Stromal cell of bone marrow (primary cell): ENCODE measurements at places on chromosomes 4 and X.

- DNase-seq, result peak; percentile 63
Measured at GRCh38 chrX:48498374-48498809, 10.4 kb upstream of the PORCN start.

DNA sequence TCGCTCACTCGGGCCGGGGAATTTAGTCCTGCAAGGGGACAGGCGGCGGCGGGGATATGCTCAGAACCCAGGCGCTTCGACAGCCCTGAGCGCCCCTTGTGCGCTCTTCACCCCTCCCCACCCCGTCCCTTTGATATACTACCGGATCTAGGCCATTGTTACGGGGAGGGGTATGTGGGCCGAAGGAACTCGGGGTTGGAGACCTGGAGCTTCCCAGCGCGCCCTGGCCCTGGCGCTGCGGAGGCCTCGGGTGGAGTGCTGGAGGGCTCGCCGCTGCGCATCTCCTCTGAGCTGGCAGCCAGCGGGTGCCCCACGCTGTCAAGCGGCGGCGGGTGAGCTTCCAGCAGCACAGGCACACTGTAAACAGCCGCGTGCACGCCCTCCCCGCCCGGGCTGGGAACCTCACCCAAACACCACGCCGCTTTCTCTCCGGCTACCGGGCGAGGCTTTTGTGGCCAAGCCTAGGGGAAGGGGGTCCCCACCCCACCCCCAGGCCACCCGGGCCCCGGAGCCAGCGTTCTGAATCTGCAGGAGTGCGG lies 54.5 kb upstream of the BCOR start:
- DNase-seq, result no peak

- DNase-seq, result peak; percentile 21
Measured at GRCh38 chr4:145154573-145154972, 25.8 kb downstream of the OTUD4 start.

DNA sequence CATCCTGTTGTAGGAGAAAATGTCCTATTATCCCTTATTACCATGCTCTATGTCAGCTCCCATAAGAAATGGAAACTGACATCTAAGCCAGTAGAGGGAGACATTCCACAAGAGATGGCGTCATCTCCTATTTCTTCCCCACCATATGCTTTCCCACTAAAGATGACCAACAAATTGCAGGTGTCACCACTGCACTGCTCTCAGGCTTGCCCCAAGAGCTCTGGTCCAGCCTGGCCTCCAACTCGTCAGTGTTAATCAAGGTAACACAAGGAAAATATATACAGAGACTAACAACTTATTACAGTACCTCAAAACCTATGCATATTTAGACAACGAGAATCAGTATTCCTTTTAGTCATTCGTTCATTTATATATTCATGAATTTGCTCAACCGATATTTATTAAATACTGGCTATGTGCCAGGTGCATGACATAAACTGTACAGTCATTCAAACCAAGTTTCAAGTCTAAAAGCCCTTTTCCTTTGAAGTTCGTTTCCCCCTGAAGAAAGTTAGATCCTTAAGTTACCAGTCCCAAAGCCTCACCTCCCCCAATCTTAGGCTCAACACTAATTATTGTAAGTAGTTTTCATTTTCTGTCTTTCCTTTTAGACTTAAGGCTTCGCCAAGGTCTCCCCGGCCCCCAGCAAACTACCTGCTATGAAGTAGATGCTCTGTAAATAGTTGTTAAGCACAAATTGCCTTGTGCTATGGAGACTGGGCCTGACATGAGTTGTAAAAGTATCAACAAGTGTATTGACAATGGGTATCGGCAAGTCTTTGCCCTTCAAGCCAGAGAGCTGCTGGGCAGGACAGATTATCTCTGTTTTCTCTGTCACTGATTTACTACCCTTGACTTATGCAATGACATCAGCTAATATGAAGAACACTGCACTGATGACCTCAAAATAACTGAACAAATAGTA lies 3.1 kb upstream of the FGB start:
- DNase-seq, result peak; percentile 40

DNA sequence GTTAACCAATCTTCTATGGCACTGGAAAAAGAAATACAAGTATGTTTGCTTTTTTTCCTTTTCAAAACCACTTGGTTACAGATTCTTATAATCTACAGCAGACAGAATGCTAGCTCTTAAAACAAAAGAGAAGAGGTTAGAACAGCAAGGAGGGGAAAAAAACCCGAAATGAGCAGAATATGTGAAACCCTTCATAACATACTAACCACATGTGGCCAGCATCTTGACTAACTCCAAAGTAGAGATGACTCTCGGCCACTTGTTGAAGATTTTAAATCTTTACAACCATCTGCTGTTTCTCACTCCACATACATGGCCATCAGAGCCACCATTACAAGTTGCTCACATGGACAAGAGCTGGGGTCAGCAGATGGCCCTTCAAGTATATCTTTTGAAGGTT lies 100.3 kb downstream of the PAPSS1 start:
- DNase-seq, result no peak

- DNase-seq, result no peak
Measured at GRCh38 chrX:132955690-132956089, 2.7 kb downstream of the HS6ST2 start.

DNA sequence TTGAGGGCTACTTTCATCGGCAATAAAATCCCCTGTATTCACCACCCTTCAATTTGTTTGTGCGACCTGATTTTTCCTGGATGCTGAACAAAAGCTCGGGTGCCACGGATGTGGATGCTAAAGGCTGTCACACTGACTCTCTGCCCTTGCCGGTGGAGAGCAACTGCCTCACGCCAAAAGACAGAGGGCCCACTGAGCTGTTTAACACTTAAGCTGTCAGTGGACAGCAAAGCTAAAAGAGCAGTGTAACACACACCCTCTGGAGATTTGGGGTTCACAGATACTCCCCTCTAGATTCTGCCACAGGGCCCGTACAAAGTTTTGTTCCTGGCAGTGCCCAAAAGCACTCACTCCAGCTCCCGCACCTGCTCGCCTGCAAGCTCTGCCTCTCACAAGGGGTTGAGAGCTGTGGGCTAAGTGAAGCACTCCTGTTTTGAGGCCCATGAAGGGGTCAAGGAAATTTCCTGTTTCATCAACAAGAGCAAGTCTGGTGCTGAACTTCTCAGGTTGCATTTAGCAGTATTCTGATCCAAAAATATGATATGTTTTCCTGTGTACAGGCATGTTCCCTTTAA lies 1571.9 kb downstream of the ADGRL3 start:
- no peak for DNase-seq

DNA sequence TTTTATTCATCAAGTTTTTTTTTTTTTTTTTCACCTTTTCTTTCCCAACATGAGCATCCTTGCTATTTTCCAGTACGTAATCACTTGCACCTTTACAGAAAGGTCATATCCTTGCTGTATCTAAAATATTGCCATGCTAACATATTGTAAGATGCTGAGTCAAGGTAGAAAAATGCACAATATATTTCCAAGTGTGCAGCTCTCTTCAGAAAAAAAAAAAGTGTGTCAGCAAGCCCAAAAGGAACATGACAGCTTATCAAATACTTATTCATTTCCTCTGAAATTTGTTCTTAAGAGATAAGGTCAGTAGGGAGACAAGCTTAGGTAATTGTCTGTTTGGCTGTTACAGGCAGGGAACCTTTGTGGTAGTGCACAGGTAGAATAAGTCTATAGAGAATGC lies 27.0 kb downstream of the SH2D1A start:
- DNase-seq, result no peak

- no peak for DNase-seq
Measured at GRCh38 chr4:13956947-13957346, 329.4 kb upstream of the BOD1L1 start.

- DNase-seq, result no peak
Measured at GRCh38 chr4:84401701-84402306, 97.3 kb downstream of the NKX6-1 start.

- no peak for DNase-seq
Measured at GRCh38 chr4:121562811-121563210, 134.0 kb downstream of the ANXA5 start.

GRCh38 chr4:153257991-153258390 lies 53.7 kb downstream of the TRIM2 start:
- no peak for DNase-seq

DNA sequence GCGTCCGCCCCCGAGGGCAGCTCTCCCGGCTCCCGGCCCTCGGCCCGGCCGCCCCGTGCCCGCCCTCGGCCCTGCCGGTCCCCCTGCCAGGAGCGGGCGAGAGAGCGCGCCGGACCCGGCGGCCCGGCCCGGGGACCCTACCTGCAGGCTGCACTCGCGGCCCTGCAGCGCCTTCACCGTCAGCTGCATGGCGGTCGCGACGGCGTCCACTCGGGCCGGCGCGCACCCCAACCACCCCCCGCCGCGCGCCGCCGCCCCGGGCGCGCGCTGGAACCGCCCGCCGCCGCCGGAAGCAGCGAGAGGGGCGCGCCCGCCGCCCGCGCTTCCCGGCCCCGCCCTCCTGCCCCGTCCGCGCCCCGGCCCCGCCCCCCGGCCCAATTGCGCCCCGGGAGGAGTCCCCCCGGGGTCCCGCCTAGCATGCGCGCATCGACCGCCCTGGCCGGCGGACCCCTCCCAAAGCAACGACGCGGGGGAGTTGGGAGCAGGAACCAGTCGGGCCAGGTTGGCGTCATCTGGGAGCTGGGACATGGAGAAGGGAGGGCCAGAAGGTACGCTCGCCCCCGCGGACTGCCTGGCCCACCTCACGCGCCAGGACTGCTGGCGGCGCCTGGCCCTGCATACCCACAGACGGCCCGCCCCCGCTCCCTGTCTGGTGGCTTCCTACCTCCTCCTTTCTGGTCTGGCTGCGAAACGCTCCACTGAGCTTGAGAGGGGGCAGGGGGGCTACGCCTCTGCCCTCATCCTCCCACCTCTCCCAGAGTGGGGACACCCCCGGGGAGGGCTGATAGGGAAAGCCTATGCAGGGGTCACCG lies at the start of gene UBL4A:
Gene UBL4A (minus strand): TSS at position 220 of the 812 bp plus-strand sequence. CDS start 31 bp downstream, at position 189.
- DNase-seq, result no peak

DNA sequence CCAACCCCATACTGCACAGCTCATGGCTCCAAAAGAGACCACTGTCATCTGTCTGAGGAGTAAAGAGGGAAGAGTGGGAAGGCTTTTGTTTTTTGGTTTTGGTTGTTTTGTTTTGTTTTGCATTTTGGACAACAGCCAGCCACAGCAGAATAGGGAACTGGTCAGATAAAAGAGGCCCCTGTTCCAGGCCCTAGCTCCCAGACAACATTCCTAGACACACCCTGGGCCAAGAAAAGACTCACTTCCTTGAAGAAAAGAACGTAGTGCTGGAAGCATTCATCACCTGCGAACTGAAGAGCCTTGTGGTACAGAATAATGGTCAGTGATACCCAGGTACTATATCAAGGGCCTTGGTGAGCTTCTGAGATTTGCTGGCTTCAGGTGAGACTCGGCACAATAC lies 619.4 kb upstream of the SPANXN1 start:
- DNase-seq, result no peak

- no peak for DNase-seq
Measured at GRCh38 chr4:69649629-69650028, 3.4 kb downstream of the UGT2A1 start.

GRCh38 chr4:172938870-172939269 lies 229.7 kb upstream of the GALNT7 start:
- no peak for DNase-seq

GRCh38 chrX:39971760-39972159 lies 126.0 kb downstream of the BCOR start:
- DNase-seq, result no peak

GRCh38 chr4:57081651-57082621 lies 28.2 kb downstream of the IGFBP7 start:
- DNase-seq, result no peak

DNA sequence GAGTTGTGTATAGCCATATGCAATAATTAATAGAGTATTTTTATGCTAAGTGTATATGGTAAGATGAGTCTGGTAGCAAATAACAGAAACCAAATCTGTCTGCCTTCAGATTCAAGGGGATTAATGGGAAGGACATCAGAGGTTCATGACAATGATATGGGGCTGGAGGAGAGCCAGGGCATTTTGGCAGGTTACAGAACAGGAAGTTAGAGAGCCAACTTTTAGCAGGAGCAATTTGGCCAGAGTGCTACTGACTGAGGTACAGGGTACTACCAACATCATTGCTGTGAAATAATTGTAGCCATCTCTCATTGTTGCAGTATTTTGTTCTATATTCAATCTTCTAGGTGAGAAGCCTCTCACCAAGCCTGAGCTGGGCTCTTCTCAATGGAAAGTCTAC lies 210.9 kb upstream of the FAM47A start:
- no peak for DNase-seq

DNA sequence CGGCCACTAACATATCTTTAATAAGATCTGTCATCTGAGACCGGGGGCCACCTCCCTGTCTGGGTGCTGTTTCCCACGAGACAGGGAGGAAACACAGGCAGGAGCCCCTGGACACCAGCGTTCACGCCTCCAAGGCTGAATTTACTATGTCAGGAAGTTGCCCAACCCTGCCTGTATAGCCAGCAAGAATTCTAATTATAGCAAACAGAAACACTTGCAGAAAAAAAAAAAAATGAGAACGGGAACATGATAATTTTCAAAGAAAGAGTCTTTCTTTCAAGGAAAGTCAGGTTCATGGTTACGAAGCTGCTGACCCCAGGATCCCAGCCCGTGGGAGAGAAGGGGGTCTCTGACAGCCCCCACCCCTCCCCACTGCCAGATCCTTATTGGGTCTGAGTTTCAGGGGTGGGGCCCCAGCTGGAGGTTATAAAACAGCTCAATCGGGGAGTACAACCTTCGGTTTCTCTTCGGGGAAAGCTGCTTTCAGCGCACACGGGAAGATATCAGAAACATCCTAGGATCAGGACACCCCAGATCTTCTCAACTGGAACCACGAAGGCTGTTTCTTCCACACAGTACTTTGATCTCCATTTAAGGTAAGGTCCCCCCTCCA lies at the start of gene IL3RA:
Gene IL3RA (plus strand): TSS at position 455 of the 613 bp plus-strand sequence. CDS start 4,981 bp downstream, outside the sequence.
- DNase-seq, result no peak

DNA sequence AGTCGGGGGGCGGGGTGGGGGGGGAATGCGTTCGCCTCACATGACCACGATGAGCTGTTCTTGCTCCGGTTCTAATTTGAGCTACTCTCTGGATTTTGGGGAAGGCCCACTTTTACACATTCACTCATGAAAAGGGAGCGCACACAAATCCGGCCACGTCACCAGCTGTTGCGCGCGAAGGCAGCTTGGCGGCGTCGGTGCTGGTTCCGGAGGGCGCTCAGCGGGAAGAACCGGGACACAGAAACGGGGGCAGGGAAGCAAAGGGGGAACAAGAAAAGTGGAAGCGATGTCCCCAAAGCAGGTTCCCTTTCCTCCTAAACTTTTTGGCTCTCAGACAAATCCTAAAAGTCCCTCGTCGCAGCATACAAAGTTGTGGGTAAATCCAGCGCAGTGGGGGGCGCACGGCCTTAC lies 605 bp downstream of the ANXA5 start:
- DNase-seq, result peak; percentile 88

- DNase-seq, result no peak
Measured at GRCh38 chr4:156950090-156950489, 21.5 kb downstream of the PDGFC start.
